CD8-positive, alpha-beta T cell (primary cell): ENCODE measurements at places on chromosomes 6 and 20.
A peak's percentile ranks its signal among the peaks of the same experiment; 100 is the strongest.

GRCh38 chr6:128494440-128494839, 26.0 kb downstream of the PTPRK start:
- DNase-seq: no peak

DNA sequence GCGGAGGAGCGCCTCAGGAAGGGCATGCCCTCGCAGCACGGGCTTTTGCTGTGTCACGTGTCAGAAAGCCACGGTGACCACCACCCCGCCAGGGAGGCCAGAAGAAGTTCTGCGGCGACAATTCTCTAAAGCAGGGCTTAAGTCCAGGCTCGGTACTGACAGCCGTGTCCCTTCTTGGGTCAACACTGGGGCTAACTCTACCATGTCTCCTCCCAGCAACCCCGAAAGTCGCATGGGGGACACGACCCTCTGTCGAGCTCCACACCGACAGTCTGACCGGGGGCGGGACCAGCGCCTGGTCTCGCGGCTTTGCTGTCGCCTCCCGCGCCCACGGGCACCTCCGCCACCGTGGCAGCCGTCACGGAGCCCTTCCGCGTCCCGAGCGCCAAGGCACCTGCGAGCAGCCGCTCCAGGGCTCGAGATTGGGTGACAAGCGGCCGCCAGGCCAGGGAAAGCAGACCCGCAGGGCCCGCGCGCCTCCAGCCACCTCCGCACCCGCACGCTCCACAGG, 534 bp downstream of the NANP start:
- no peak for DNase-seq

- peak; percentile 16 for DNase-seq
Observed at GRCh38 chr20:44491635-44492395, 16.1 kb downstream of the TTPAL start.

DNA sequence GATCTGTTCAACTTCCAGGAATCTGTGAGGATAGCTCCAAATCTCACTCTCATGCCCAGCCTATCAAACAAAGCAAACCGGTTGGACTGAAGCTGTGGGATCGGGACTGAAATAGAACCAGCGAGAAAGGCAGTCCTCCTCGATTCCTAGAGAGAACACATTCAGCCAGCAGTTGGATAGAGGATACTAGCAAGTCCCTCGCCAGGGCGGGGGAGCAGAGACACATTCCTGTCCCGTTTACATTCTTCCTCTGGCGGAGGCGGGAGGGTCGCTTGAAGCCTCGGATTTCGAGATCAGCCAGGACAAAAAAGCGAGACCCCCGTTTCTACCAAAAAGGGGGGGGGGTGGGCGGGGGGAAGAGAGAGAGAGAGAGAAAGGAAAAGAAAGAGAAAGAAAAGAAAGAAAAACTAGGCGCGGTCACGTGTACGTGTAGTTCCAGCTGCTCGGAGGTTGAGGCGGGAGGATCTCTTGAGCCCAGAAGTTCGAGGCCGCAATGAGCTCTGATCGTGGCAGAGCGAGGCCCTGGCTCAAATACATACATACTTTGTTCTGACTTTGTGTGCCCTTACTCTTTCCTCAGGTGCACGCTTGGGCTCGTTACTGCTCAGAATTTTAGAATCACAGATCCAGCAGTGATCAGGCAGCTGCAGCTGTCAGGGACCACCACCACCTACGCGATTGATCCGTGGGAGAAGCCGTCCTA, 19.5 kb downstream of the ZNF311 start:
- DNase-seq: no peak

GRCh38 chr20:25685276-25686080, 11.2 kb downstream of the ZNF337 start:
- no peak for DNase-seq

DNA sequence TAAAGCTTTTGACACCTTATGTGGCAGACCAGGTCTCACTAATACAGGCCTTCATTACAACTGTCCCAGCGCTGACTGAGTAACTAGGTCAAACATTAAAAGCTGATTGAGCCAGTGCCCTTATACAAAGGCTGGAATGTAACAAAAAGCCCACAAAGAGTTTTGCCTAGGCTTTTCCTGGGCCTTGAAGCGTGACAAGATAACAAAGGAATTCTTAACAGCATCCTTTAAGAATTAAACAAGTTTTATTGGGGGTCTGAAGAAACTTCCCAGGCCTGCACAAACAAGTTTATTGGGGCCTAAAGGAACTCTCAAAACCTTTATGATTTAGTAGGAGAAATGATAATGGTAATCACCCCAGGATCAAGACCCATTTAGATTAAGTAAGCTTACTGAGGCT, 267.6 kb upstream of the FAM83B start:
- no peak for DNase-seq

DNA sequence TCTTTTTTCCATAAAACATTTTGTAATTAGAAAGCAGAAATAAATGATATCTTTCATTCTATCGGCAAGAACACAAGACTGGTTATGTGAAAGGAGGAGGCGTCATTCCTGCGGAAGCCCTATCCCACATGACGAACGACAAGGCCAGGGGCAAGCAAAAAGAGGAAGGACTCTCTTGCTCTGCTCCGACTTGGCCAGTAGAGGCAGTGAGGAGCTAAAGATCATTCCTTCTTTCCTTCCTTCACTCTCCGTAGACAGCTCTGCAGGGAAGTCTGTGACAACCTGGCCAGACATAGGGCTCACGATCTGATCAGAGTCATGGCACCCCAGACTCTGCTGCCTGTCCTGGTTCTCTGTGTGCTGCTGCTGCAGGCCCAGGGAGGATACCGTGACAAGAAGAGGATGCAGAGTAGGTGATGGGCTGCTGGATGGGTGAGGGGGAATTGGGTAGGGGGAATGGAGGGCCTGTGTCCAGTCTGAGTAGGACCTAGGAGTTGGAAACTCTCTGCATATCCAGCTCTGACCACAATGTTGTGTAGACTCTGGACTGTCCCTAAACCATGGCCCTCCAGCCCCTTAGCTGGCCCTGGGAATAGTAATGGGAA, at the start of gene WFDC10A:
Gene WFDC10A (plus strand): TSS at position 244 of the 605 bp plus-strand sequence. CDS start 75 bp downstream, at position 319.
- DNase-seq: peak; percentile 28

- no peak for DNase-seq
Observed at GRCh38 chr6:158118886-158119285, 49.2 kb downstream of the SERAC1 start.

GRCh38 chr20:33609504-33609903, 52.6 kb upstream of the C20orf144 start:
- no peak for DNase-seq

- DNase-seq: no peak
Observed at GRCh38 chr20:64049060-64049877, at the start of gene SOX18. TSS of gene SOX18 (minus strand) at chr20:64049639. CDS start at chr20:64049516, 123 bp downstream.

DNA sequence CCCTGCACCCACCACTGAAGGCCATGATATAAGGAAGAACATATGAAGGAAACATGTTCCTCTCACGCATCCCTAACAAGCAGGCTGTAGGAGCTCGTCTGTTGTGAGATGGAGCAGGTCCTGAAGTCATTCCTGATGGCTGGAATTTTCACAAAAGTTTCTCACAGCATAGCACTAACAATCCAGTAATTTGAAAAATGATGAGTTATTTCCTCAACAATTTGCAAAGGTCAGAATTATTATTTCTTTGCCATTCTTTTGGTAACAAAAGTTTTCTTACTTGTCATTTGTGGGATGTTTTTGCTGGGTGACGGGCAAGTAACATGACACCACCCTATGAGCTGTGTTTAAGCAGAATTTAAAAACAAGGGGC, 27.6 kb upstream of the FRMD1 start:
- DNase-seq: no peak

DNA sequence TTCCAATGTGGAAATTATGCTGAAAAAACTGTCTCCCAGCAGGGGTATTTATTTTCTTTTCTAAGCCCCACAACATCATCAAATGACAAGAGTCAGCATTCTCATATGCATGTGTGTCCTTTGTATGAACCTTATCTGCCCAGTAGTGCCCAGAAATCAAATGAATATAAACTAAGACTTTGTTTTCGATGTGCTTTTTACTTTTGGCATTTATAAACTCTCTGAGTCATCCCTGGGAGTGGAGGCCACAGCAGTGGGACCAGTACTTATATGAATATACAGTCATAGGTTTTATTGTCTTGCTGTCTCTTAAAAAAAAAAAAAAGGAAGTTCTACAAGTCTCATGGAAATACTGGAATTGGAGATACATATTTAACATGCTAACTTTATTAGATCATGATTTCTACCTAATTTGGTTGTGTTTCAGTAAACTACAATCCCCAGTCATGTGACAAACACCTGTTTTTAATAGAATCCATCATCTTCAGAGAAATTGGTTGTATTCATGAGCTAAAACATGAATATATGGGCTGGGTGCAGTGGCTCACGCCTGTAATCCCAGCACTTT, 99.2 kb upstream of the TMEM181 start:
- no peak for DNase-seq

GRCh38 chr20:53902968-53903651, 167.3 kb downstream of the BCAS1 start:
- DNase-seq: no peak

DNA sequence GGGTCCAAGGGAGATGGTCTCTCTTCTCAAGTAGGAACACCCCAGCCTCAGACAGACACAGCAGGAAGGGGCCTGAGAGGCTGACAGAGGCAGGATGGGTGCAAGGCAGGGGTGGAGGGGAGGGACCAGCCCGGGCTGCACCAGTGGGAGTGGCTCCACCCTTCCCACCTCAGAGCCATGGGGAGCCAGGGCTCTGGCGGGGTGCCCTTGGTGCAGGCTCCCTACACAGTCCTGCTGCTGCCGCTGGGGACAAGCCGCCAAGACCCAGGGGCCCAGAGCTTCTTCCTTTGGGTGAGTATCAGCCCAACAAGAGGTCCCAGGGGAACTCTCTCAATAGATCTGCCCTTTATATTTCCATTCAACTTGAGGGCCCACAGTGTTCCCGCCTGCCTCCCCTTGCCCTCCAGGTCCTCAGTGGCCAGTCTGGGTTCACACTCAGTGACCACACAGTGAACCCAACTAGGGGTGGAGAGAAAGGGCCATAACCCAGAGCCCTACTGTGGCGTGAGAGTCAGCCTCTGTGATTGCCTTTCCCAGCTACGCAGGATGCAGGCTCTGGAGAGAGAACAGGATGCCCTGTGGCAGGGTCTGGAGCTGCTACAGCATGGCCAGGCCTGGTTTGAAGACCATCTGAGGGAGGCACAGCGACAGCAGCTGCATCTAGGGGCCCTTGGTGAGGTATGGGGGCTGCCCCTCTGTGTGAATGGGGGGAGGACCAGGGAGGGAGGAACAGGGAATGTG, 592 bp downstream of the SAPCD1 start:
- no peak for DNase-seq

DNA sequence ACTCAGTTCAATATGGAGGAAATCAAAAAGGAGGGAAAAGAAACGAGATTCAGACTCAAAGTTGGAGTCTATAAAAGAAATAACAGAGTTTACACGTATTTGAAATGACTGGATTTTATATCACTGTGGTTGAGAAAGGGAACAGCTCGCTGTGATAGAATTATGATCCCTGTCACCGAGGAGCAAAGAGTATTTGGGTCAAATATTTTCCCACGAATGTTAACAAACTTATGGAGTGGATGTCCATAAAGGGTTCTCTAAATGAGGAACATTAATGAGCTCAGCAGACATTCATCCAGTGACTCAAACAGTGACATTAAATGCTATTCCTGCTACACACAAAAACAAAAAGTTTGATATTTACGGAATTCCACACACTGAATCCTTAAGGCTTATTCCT, 57.9 kb downstream of the FHL5 start:
- DNase-seq: no peak

GRCh38 chr6:138873191-138873590, 77.3 kb downstream of the ECT2L start:
- no peak for DNase-seq

GRCh38 chr20:62122654-62123449, 577 bp downstream of the LSM14B start:
- peak; percentile 68 for DNase-seq

- no peak for DNase-seq
Observed at GRCh38 chr6:71204741-71205140, 83.9 kb upstream of the OGFRL1 start.

- no peak for DNase-seq
Observed at GRCh38 chr20:50199703-50200102, 9.1 kb downstream of the CEBPB start.

DNA sequence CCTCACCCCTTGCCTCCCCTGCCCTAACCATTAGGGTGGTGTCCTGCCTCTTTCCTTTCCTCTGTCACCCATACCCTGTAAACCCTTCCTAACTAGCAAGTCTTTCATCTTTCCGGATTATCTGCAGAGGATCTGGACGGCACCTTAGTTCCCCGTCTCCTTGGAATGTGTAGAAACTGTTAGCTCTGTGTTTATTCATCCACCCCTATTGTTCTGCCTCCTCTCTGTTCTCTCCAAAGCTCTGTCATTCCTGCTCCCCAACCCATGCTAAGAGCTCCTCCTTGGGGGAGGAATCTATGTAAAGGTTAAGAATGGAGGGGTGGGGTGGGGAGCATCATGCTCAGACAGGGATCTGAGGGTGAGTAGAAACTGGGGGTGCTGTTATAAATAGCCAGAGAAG, 39.4 kb upstream of the KCNK5 start:
- no peak for DNase-seq

GRCh38 chr20:6705106-6705766, 62.2 kb upstream of the BMP2 start:
- DNase-seq: no peak

- DNase-seq: no peak
Observed at GRCh38 chr20:32189691-32190615, 17.6 kb downstream of the PLAGL2 start.

GRCh38 chr20:47258745-47259695, 97.5 kb downstream of the ZMYND8 start:
- no peak for DNase-seq

GRCh38 chr6:114764866-114765265, 422.0 kb upstream of the HS3ST5 start:
- no peak for DNase-seq

GRCh38 chr6:87907521-87907920, 140.1 kb upstream of the SPACA1 start:
- DNase-seq: no peak

DNA sequence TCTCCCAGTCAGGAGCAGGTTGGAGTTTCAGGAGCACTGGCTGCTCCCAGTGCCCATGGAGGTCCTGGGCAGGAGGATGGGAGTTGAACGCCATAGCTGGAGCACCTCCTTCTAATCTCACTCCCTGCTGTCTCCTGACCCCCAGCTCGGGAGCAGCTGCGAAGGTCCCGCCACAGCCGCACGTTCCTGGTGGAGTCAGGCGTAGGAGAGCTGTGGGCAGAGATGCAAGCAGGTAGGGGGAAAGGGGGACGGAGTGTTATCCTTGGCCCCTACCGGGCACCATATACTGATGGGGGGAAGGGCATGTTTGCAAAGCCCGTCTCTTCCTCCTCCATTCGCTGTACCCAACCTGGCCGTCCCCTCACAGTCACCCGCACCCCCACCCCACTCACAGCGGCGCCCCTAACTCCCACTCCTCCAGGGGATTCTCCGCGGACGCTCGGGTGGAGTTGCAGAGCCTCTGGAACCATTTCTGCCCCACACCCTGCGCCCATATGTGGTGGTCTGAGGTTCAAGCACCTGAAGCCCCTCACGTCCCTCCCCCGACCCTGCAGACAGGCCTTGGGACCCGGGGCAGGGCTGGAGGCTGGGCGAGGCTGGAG, 16.7 kb downstream of the HSPA12B start:
- DNase-seq: no peak
